ENCODE measurements at places on chromosomes 5 and 9. TPM values are rescaled to one million over a fixed set of nuclear protein-coding genes. Genes with fewer than 3 reads are reported as not detected.
A peak's percentile ranks its signal among the peaks of the same experiment; 100 is the strongest.

GRCh38 chr9:137064027-137064879, 6.1 kb downstream of the SAPCD2 start:
- no peak overlapping the region for H3K4me3 ChIP-seq
- no peak overlapping the region for H3K27ac ChIP-seq
- H3K27me3 ChIP-seq: peaks cover 22% of the 10 kb centered on the region
- peaks cover 30% of the 10 kb centered on the region for H3K4me1 ChIP-seq
- H3K36me3 ChIP-seq: no peaks in the 10 kb centered on the region
- DNase-seq: peak; percentile 77

- H3K27me3 ChIP-seq: no peaks in the 10 kb centered on the region
- no peaks in the 10 kb centered on the region for H3K4me1 ChIP-seq
- no peak for DNase-seq
- H3K36me3 ChIP-seq: no peaks in the 10 kb centered on the region
- H3K27ac ChIP-seq: no peak overlapping the region
Observed at GRCh38 chr5:86797677-86798076, 179.9 kb downstream of the COX7C start.

- H3K27ac ChIP-seq: no peak overlapping the region
- H3K27me3 ChIP-seq: no peaks in the 10 kb centered on the region
- H3K4me1 ChIP-seq: no peaks in the 10 kb centered on the region
- no peak for DNase-seq
- no peaks in the 10 kb centered on the region for H3K36me3 ChIP-seq
Observed at GRCh38 chr9:133633681-133634080, 2.5 kb upstream of the DBH start.

DNA sequence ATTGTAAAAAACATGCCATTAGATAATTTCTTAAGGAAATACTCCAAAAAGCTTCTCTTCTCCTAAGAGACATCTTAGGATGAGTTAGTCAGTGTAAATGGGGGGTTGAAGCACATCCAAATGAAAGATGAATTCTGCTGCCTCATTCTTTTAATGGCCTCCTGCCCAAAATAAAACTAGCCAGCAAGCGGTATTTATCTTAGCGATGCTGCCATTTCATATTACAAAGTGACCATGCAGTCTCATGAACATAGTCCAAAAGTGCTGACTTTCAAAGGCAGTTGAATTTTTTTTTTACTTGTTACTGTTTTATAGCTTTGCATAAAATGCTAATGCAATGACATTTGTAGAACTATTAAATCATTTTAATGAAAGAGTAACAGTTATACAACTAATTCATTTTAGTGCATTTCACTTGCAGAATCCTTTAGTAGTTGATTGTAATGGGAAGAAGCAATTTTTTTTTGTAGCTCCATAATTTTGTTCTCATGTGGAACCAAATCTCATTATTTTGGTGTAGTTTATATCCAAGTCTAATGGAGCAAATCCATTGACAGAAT, 151.5 kb downstream of the CAVIN4 start:
- H3K4me1 ChIP-seq: no peaks in the 10 kb centered on the region
- no peaks in the 10 kb centered on the region for H3K36me3 ChIP-seq
- H3K27me3 ChIP-seq: no peaks in the 10 kb centered on the region
- H3K27ac ChIP-seq: no peak overlapping the region
- H3K4me3 ChIP-seq: no peak overlapping the region

GRCh38 chr5:40273936-40274335, 405.8 kb upstream of the PTGER4 start:
- no peaks in the 10 kb centered on the region for H3K27me3 ChIP-seq
- no peak for DNase-seq
- no peak overlapping the region for H3K4me3 ChIP-seq
- no peak overlapping the region for H3K27ac ChIP-seq
- no peaks in the 10 kb centered on the region for H3K36me3 ChIP-seq

- no peaks in the 10 kb centered on the region for H3K36me3 ChIP-seq
- H3K4me1 ChIP-seq: peaks cover 9% of the 10 kb centered on the region
- H3K27me3 ChIP-seq: no peaks in the 10 kb centered on the region
- DNase-seq: peak; percentile 52
Observed at GRCh38 chr5:102666164-102666946, 88.8 kb upstream of the PAM start.

DNA sequence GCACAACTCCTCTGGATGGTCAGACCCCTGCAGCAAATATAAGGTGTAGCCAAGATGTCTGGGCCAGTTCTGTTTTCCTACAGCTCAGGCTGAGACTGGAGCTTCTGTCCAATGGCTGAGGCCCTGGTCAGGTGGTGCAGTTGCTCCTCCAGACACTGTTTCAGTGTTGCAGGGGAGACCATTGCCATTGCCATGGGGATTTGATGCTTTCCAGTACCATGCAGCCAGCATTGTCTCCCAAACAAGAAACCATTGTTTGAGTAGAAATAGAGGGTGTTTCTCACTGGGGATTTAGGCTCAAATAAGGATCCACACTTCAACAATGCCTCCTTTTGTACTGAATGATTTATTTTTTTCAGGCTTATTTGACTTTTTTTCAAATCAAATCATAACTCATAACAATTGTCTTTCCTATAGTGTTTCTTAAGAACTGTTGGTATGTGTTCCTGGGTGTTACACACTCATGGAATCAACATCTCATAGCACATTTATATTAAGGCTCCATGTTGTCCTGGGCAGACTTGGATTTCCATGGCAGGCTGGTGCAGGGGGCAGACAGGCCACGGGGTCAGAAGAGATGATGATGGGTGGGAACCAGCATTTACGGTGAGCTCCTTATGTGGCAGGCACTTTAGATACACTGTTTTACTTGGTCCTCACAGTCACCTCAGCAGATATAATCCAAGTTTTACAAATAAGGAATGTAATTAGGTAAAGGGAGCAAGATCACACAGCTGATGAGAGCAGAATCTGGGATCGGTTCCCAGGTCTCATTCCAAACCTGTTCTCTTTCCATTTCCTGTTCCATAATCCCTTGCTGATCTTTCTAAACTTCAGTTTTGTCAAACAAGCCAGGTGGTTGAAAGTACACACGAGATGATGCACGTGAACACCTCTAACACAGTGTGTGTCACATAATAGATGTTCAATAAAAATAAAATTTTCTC, 95.9 kb upstream of the GNAQ start:
- H3K36me3 ChIP-seq: no peaks in the 10 kb centered on the region
- peak; percentile 39 for DNase-seq
- H3K27ac ChIP-seq: no peak overlapping the region
- H3K4me1 ChIP-seq: peaks cover 7% of the 10 kb centered on the region
- no peak overlapping the region for H3K4me3 ChIP-seq
- H3K27me3 ChIP-seq: no peaks in the 10 kb centered on the region

- H3K27me3 ChIP-seq: no peaks in the 10 kb centered on the region
- no peak overlapping the region for H3K27ac ChIP-seq
- H3K36me3 ChIP-seq: no peaks in the 10 kb centered on the region
- H3K4me1 ChIP-seq: no peaks in the 10 kb centered on the region
- no peak for DNase-seq
- H3K4me3 ChIP-seq: no peak overlapping the region
Observed at GRCh38 chr5:143428155-143428554, 24.7 kb upstream of the NR3C1 start.

GRCh38 chr5:143890487-143890886, 78.5 kb downstream of the HMHB1 start:
- H3K36me3 ChIP-seq: no peaks in the 10 kb centered on the region
- H3K27me3 ChIP-seq: no peaks in the 10 kb centered on the region
- H3K4me1 ChIP-seq: peaks cover 28% of the 10 kb centered on the region
- no peak overlapping the region for H3K4me3 ChIP-seq
- peak; percentile 24 for DNase-seq

GRCh38 chr5:16147179-16147900, 32.3 kb downstream of the MARCHF11 start:
- H3K4me3 ChIP-seq: no peak overlapping the region
- H3K36me3 ChIP-seq: no peaks in the 10 kb centered on the region
- DNase-seq: no peak
- H3K27ac ChIP-seq: no peak overlapping the region

DNA sequence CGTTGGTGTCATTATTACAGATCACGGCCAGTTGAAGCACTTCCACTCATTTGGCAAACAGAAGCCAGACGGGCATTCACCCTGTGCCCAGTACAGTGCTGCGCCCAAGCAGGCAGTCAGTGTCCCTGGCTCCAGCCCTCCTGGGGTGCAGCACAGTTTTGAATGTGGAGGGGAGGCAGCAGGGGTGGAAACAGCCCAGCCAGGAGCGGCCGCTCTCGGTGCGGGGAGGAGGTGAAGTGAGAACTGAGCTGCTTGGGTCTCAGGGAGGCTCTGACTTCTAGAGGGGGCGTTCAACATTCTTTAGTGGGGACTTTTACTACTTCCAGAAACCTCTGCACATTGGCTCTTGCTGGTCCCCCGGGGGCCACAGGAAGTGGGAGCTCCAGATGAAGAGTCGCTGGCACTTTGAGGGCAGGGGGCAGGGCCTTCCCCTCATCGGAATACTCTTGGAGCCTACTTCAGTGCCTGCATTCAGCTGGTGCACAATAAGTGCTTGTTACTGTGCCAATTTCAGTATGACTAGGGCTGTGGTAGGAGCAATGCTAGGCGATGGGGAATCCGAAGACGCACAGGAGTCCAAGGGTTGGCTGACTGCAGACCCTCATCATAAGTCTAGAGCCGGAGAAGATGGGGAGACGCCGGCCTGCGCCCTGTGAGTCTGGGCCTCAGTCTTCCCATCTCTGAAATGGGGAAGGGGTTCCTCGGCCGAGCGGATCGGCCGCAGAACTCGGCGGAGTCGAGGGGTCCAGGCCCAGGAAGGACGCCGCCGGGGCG, 492 bp upstream of the NEK6 start:
- peak overlapping the region; percentile 69 for H3K4me3 ChIP-seq
- H3K27me3 ChIP-seq: no peaks in the 10 kb centered on the region
- H3K36me3 ChIP-seq: no peaks in the 10 kb centered on the region
- peak overlapping the region; percentile 96 for H3K27ac ChIP-seq
- DNase-seq: no peak

- DNase-seq: no peak
- no peaks in the 10 kb centered on the region for H3K27me3 ChIP-seq
- H3K27ac ChIP-seq: no peak overlapping the region
- H3K4me1 ChIP-seq: peaks cover 37% of the 10 kb centered on the region
Observed at GRCh38 chr5:132471944-132472343, 18.6 kb downstream of the IRF1 start.

DNA sequence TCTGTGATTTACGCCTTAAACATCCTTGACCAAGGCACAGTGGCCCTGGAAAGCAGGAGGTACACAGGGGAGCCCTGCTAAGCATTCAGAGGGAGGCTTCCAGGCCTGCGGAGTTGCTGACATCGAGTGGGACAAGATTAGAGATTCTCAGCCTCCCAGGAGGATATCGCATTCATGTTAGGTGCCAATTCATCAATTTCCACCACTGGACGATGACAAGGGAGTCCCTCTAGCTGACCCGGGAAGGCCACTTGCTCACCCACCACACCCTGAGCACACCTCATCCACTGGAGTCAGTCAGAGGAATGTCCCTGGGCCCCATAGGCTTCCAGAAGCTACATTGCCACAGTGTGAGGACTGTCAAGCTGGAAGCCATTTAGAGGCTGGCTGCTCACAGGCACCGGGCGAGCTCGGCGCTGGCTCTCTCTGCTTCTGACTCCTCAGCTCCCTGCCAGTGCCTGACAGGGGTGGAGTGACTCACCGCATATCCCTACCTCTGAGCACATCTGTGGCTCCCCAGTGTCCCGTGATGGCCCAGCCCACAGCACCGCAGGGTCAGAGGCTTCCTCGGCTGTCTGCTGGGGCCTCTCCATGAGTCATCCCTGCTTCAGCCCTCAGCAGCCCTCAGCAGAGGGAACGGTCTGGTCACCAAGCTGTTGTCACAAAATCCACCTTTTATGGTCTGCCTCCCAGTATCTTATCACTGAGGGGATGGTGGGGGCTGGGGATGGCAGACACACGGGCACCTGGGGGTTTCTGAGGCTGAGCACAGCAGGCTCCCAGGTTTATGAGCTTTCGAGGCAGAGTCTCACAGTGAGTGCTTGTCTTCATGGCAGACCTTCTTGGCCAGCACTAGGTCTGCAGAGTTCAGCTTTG, 117.5 kb downstream of the ZNF608 start:
- peaks cover 1% of the 10 kb centered on the region for H3K4me1 ChIP-seq
- DNase-seq: no peak
- no peaks in the 10 kb centered on the region for H3K27me3 ChIP-seq
- no peak overlapping the region for H3K4me3 ChIP-seq
- H3K36me3 ChIP-seq: no peaks in the 10 kb centered on the region

DNA sequence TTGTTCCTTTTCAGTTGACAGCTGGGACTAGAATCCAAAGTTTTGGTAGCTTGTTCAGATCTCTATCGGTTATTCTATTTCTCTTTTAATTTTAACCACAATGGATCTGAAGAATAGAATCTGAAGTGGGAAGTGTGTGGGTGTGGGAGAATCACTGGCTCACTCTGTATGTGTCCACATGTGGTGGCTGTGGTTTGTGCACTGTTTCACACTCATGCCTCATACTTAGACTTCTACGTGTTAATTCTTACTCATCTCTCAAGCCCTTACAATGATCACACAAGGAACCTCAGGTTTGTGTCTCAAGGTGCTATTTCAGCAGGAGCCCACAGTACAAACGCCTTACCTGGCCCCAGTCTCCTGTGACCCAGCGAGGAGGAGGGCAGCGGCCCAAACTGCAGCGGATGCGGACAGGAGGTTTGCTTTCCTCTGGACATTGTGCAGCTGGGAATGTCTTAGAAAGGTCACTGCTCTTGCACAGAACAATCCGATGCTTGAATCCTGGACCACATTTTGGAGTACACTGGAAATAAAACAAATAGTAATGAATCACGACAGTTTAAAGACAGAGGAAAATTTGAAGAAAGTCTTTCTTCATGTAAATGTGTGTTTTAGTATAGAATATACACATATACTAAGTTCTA, 309.1 kb downstream of the ADAMTS6 start:
- no peaks in the 10 kb centered on the region for H3K4me1 ChIP-seq
- H3K36me3 ChIP-seq: peaks cover 8% of the 10 kb centered on the region
- no peak overlapping the region for H3K4me3 ChIP-seq
- no peaks in the 10 kb centered on the region for H3K27me3 ChIP-seq

GRCh38 chr9:132488626-132489025, 78.6 kb downstream of the CFAP77 start:
- peaks cover 21% of the 10 kb centered on the region for H3K27me3 ChIP-seq
- no peak overlapping the region for H3K27ac ChIP-seq
- H3K36me3 ChIP-seq: no peaks in the 10 kb centered on the region
- H3K4me1 ChIP-seq: no peaks in the 10 kb centered on the region
- no peak for DNase-seq

- H3K36me3 ChIP-seq: no peaks in the 10 kb centered on the region
- H3K27me3 ChIP-seq: peaks cover 10% of the 10 kb centered on the region
- DNase-seq: no peak
Observed at GRCh38 chr5:174777583-174777982, 53.2 kb downstream of the MSX2 start.

- no peaks in the 10 kb centered on the region for H3K27me3 ChIP-seq
- H3K4me3 ChIP-seq: no peak overlapping the region
- DNase-seq: no peak
- H3K36me3 ChIP-seq: no peaks in the 10 kb centered on the region
- no peaks in the 10 kb centered on the region for H3K4me1 ChIP-seq
- H3K27ac ChIP-seq: no peak overlapping the region
Observed at GRCh38 chr9:76003041-76003440, 112.6 kb downstream of the PCSK5 start.

Gene C8G
- 2.3 TPM for polyA plus RNA-seq

Gene OR4F3
- not detected for polyA plus RNA-seq

Gene NTNG2
- polyA plus RNA-seq: 0.37 TPM

Gene CATSPER3
- polyA plus RNA-seq: not detected

Gene SLCO4C1
- not detected for polyA plus RNA-seq

Gene ABLIM3
- polyA plus RNA-seq: 11.8 TPM

Gene FAM200C
- 2.7 TPM for polyA plus RNA-seq

Gene CCDC180
- polyA plus RNA-seq: 2.1 TPM

Gene TNFSF8
- polyA plus RNA-seq: 0.40 TPM
